ENCODE measurements at places on chromosomes 11 and 22.

- no peak for DNase-seq
Measured at GRCh38 chr22:20232781-20233180, 35.3 kb downstream of the RTN4R start.

DNA sequence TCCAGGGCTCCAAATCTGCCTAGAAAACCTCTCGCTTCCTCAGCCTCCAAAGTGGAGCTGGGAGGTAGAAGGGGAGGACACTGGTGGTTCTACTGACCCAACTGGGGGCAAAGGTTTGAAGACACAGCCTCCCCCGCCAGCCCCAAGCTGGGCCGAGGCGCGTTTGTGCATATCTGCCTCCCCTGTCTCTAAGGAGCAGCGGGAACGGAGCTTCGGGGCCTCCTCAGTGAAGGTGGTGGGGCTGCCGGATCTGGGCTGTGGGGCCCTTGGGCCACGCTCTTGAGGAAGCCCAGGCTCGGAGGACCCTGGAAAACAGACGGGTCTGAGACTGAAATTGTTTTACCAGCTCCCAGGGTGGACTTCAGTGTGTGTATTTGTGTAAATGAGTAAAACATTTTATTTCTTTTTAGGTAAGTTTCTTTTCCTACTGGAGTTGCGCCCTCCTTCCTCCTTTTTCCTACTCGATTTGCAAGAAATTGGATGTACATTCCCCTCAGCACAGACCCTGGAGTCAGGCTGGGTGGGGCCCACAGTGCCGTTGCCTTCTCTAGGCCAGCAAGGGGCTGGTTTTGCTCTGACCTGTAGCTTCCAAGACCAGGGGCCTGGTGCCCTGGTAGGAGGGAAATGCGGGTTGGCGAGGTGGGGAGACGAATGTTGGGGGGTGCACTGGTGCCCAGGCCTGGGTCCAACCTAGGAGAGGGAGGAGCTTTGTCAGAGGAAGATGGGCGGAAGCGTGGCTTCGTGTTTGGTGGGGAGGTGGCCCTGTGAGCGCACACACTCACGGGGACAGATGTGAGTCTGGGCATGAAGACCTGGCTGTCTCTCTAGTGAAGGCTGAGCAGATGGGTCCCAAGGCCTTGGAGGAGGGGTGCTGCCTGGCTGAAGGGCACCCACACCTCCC is 50.6 kb downstream of the ST14 start:
- DNase-seq: no peak

- no peak for DNase-seq
Measured at GRCh38 chr22:31425331-31426050, 26.1 kb downstream of the DRG1 start.

DNA sequence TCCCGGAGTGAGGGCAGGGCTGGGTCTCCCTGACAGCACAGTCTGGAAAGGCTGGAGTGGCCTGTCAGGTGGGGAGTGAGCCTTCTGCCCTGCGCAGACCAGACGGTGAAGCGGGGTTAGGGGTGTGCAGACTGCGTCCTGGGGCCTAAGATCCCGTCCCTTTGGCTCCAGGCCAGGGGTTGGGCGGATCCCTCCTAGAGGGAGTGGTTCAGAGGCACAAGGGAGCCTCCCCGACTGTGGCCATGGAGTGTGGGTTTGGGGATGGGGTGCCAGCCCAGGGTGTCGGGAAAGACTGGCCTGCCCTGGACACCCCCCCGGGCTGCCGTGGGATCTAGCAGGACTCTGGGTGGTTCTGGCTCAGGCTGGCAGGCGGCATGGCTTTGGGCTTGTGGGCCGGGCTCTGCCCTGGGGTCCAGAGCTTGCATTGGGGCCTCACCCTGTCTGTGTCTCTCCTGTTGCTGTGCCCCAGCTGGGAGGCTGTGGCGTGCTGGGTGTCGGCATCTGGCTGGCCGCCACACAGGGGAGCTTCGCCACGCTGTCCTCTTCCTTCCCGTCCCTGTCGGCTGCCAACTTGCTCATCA is 19.5 kb downstream of the TSPAN4 start:
- no peak for DNase-seq

- DNase-seq: no peak
Measured at GRCh38 chr22:23393721-23394320, 186.3 kb downstream of the IGLL1 start.

- no peak for DNase-seq
Measured at GRCh38 chr11:27864611-27865010, 164.4 kb upstream of the BDNF start.

DNA sequence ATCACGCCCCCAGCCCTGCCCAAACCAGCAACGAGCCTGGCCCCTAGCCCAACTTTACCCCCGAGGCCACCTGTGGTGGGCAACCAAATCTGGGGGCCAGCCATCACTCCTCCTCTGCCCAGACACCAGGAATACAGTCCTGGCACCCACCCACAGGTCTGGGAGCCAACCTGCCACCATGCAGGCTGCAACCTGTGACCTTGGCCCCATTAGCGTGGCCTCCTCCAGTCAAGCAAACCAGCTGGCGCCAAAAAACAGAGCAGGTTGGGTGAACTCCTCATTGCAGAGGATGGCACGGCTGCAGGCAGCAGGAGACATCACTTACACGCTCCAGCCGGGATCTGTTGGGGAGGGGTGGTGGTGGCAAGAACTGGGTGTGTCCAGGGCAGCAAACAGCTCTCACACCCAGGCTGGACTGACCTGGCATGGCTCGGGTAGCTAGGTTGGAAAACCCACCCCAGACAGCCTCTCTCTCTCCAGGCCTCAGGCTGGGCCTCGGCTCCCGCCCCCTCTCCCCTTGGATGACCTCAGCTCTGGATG is 65.5 kb upstream of the TCF20 start:
- no peak for DNase-seq

DNA sequence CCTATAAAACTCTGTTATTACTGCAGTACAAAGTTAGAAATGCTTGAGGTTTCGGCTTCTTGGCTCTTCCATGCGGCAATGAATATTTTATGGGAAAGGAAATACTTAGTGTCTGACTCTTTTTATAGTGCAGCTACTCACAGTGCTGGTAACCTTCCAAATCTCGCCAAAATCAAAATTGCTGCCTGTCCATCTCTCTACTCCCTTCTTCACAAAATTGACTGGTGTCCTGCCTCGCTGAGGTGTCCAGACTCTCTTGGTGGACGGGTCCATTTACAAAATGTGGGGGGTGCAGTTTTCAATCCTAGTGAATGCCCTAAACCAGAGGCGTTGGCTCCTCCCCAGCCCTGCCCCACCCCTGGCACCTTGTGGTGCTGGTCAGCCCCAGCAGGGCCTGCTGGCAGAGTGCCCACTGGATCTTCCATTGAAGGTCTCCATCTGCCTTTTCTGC is 73.5 kb downstream of the ZBTB16 start:
- DNase-seq: no peak

DNA sequence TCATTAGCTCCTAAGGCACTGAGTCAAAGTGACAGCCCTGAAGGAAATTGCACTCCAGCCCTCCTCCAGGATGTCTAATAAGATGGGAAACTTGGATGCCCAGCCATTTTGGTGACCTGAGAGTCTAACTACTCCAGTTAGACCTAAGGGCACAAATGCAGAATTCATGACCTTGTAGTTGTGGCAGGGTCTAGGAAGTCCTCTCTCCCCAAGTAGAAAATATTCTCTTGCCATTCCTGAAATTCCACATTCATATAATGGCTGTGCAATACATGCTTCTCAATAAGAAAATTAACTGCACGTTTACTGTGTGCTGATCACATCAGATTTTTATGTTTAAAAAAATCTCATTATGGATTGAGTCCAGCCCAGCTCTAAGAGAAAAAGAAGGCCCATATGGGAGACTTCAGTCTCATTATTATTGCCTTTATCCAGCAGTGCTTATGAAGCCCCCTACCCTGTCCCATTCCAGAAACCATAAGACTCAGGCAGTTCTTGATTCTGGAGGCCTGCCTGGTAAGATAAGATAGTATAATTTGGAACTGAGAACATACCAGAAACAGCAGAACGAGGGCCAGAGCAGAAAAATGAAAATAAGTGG is 133.7 kb upstream of the LDLRAD3 start:
- no peak for DNase-seq

All from HS-27A (cell line).